ENCODE measurements at places on chromosomes 2 and 18. TPM values are rescaled to one million over a fixed set of nuclear protein-coding genes. Genes with fewer than 3 reads are reported as not detected.

ERCC3 gene
- 39.1 TPM for total RNA-seq

DIPK1C gene
- not detected for total RNA-seq

DUSP19 gene
- 2.5 TPM for total RNA-seq

SERPINB3 gene
- total RNA-seq: not detected

- no peak for DNase-seq
- H3K4me3 ChIP-seq: no peak overlapping the region
- H3K36me3 ChIP-seq: no peaks in the 10 kb centered on the region
Observed at GRCh38 chr18:10320791-10321190, 133.6 kb upstream of the APCDD1 start.

- no peak for DNase-seq
- no peak overlapping the region for H3K27ac ChIP-seq
- H3K36me3 ChIP-seq: no peaks in the 10 kb centered on the region
- peaks cover 19% of the 10 kb centered on the region for H3K4me1 ChIP-seq
- no peak overlapping the region for H3K4me3 ChIP-seq
Observed at GRCh38 chr2:25374411-25374810, 32.7 kb upstream of the DNMT3A start.

GRCh38 chr2:2577407-2577831 lies 246.3 kb upstream of the MYT1L start:
- no peaks in the 10 kb centered on the region for H3K4me1 ChIP-seq
- H3K27me3 ChIP-seq: no peaks in the 10 kb centered on the region
- H3K4me3 ChIP-seq: no peak overlapping the region
- H3K27ac ChIP-seq: no peak overlapping the region
- DNase-seq: no peak

DNA sequence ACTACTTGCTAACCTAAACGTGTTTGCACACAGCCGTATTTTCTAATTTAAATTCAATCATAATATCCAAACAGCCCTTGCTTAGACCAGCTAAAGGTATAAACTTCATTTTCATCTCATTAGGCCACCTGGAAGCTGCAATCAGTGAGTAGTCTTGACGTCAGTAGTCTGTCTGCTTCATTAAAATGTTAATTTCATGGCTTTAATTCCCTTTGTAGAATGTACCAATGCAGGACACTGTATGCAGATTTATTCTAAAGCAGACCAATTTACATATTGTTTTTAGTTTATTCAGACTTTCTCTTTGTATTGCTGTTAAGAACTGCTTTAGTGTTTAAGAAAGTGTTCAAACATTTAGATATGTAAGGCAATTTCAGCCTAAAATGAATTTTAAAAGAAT lies 158.2 kb downstream of the LCLAT1 start:
- no peak overlapping the region for H3K4me3 ChIP-seq
- H3K4me1 ChIP-seq: no peaks in the 10 kb centered on the region
- H3K27ac ChIP-seq: no peak overlapping the region

- H3K27me3 ChIP-seq: no peaks in the 10 kb centered on the region
Observed at GRCh38 chr2:233501198-233502076, 65.1 kb downstream of the USP40 start.

- no peaks in the 10 kb centered on the region for H3K4me1 ChIP-seq
- H3K36me3 ChIP-seq: peaks cover 22% of the 10 kb centered on the region
- H3K4me3 ChIP-seq: no peak overlapping the region
- no peak for DNase-seq
Observed at GRCh38 chr2:232162187-232162586, 200.7 kb downstream of the DIS3L2 start.

DNA sequence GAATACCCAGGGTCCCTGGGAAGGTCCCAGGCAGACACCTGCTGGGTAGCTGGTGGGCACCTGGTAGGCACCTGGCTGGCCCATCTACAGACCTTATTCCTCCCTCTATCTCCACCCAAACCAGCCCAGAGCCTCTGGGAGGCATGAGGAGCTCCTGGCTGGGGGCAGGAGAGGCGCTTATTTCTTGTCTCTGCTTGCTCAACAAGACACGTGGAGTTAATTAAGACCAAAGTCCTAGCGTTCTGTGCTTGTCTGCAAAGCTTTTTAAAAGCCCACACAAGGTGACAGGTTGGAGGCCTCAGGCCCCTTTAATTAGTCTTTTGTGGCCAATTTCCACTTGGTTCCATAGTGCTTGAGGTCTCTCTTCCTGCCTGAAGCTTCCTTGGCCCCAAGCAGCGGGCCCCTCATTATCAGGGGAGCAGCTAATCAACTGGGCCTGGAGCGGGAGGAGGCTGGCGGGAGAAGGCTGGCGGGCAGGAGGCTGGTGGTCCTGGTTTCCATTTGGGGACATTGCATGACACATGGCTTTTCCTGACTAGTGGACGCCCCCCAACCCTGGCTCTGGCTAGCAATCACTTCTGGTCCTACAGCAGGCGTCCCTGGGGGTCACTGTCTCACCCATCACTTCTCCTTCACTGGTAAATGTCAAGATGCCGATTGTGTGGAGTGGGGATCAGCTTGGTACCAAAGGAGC lies 65.4 kb upstream of the HDAC4 start:
- DNase-seq: peak; percentile 15
- no peaks in the 10 kb centered on the region for H3K36me3 ChIP-seq
- no peaks in the 10 kb centered on the region for H3K27me3 ChIP-seq
- H3K4me1 ChIP-seq: peaks cover 8% of the 10 kb centered on the region

- peaks cover 8% of the 10 kb centered on the region for H3K4me1 ChIP-seq
- H3K36me3 ChIP-seq: no peaks in the 10 kb centered on the region
- no peak overlapping the region for H3K27ac ChIP-seq
- H3K4me3 ChIP-seq: no peak overlapping the region
- no peaks in the 10 kb centered on the region for H3K27me3 ChIP-seq
Observed at GRCh38 chr18:79411614-79412526, 16.1 kb downstream of the NFATC1 start.

GRCh38 chr2:136085453-136086209 lies 32.3 kb downstream of the CXCR4 start:
- DNase-seq: no peak
- H3K4me3 ChIP-seq: no peak overlapping the region
- H3K4me1 ChIP-seq: no peaks in the 10 kb centered on the region
- H3K27ac ChIP-seq: no peak overlapping the region
- no peaks in the 10 kb centered on the region for H3K27me3 ChIP-seq
- H3K36me3 ChIP-seq: no peaks in the 10 kb centered on the region

DNA sequence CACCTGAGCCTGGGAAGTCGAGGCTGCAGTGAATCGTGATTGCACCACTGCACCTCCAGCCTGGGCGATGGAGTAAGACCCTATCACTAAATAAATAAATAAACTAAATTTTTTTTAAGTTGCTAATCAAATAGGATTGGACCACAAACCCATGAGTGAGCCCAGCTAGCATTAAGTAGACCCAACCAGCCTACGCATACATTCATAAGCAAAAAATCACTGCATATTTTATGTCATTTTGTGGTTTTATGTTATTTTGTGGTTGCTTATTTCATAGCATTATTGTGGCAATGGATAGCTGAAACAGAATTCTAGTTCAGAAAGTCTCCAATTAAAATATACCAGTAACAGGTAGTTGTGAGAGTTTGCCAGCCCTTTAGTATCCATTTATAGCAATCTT lies 29.1 kb upstream of the ZC3H15 start:
- no peak overlapping the region for H3K27ac ChIP-seq
- H3K4me3 ChIP-seq: no peak overlapping the region
- H3K36me3 ChIP-seq: no peaks in the 10 kb centered on the region
- no peaks in the 10 kb centered on the region for H3K4me1 ChIP-seq
- H3K27me3 ChIP-seq: no peaks in the 10 kb centered on the region

ASAP2 gene
- total RNA-seq: 20.9 TPM

- peak; percentile 51 for DNase-seq
- H3K36me3 ChIP-seq: no peaks in the 10 kb centered on the region
- peak overlapping the region; percentile 87 for H3K27ac ChIP-seq
- peaks cover 79% of the 10 kb centered on the region for H3K4me1 ChIP-seq
- no peaks in the 10 kb centered on the region for H3K27me3 ChIP-seq
- H3K4me3 ChIP-seq: no peak overlapping the region
Observed at GRCh38 chr2:160387558-160388262, 105.9 kb downstream of the RBMS1 start.

SPIRE1 gene
- 76.7 TPM for total RNA-seq

NGEF gene
- 0.98 TPM for total RNA-seq

GRCh38 chr2:143258126-143258892 lies 129.1 kb downstream of the ARHGAP15 start:
- H3K27me3 ChIP-seq: no peaks in the 10 kb centered on the region
- H3K4me3 ChIP-seq: no peak overlapping the region
- H3K36me3 ChIP-seq: no peaks in the 10 kb centered on the region
- no peak for DNase-seq
- no peak overlapping the region for H3K27ac ChIP-seq

Data from upper lobe of left lung (tissue), 6 donors.